NCI-H187 treated with DMSO at 0.1 percent for 48 hours (cell line): ENCODE measurements at places on chromosomes 11 and 22.
A peak's percentile ranks its signal among the peaks of the same experiment; 100 is the strongest.

DNA sequence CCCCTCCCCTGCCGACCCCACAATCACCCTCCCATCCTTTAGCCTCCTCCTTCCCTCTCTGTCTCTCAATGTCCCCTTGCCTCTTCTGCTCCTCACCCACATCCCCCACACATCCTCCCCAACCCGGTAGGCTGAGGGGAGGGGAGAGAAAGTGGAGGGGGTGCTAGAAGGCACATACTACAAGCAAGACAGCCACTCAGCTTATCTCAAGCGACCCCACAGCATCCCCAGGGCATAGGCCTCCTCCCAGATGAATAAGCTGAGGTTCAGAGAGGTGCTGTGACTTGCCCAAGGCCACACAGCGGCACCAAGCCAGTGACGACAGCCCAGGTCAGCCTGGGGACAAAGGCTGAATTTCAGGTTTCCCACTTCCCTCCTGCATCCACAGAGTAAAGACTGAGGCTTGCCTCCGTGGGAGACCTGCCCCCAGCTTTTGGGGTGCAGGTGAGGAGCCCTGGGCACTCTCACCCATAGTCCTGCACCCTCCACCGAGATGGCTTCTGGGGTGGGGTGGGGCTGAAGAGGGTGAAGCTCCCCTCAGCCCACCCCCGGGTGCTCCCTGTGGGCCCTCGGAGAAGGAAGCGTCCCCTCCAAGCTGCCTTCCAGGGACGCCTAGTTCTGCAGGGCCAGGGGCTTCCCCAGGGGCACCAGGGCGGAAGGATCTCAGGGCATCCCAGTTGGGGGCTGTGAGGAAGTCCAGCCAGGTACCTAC is 511 bp downstream of the RAC2 start:
- DNase-seq = no peak

GRCh38 chr11:120869516-120870011 is 154.3 kb upstream of the TBCEL start:
- no peak for DNase-seq

GRCh38 chr22:42716649-42717127 is 4.0 kb downstream of the A4GALT start:
- peak; percentile 1 for DNase-seq

GRCh38 chr22:34414467-34415440 is 494.5 kb upstream of the LARGE1 start:
- DNase-seq = no peak

GRCh38 chr11:35146711-35147110 is 7.7 kb downstream of the CD44 start:
- DNase-seq = no peak

DNA sequence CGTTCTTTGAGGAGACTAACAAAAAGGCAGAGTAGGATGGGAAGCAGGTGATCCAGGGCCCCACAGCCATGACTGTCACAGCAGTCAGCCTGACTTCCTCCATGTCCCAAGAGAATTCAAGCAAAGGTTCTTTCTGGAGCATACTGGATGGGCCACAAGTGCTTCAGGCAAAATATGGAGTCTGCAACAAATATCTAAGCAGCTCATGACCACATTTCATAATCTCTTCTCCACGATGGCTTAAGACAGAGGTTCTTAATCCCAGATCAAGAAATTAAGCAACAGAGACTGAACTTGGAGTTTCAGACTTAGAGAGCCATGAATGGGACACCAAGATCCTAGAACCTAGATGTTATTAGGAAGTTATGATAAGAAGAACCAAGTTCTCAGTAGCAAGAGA is 31.6 kb downstream of the GUCY1A2 start:
- DNase-seq = no peak

- DNase-seq = no peak
Observed at GRCh38 chr11:119361941-119362725, 15.6 kb upstream of the MFRP start.

DNA sequence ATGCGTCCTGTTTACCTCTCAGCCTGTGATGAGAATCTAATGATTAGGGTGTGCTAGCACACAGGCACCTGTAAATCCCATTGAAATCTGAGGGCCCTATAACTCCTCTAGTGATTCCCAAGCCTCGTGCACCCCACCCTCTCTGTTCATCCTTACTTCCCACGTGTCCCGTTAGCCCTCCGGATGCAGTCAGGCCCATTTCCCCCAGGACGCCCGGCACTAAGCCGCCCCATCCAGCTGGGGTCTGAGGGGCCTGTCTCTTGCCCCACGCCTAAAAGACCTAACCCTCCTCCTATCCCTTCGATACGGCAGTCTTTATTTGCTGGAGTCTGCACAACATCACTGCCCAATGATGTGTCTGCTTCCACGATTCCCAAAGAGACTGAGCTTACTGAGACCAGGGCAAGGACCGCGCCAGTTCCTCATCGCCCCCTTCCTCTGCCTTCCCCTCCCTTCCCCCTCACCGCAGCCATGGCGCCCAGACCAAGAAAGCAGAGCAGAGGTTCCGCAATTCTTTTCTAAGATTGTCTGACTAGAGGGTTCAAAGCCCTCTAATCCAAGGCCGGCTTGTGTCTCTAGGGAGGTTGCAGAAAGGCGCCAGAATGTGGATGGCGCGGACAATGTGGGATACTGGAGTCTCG is 1.1 kb upstream of the FADS2 start:
- DNase-seq = no peak

DNA sequence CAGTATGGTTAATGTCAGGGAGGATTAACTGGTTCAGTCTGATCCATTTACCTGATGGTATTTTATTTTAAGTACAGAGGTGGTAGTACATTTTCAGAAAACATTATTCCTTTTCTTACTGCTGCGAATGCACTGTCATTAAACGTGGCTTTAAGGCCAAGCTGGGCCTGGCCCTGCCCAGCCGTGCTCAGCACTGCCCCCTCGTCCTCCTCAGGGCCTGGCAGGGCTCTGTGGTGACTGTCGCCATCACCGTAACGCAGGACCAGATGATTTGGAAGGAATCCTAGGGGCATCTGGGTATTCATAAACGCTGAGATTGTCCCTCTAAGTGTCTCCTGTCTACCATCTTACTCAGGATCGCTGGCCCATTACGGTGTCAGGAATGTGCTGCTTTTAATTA is 302.0 kb downstream of the TBC1D22A start:
- no peak for DNase-seq

- no peak for DNase-seq
Observed at GRCh38 chr11:91742155-91742554, 482.5 kb upstream of the FAT3 start.

- DNase-seq = no peak
Observed at GRCh38 chr11:83363312-83363711, 77.1 kb upstream of the CCDC90B start.

DNA sequence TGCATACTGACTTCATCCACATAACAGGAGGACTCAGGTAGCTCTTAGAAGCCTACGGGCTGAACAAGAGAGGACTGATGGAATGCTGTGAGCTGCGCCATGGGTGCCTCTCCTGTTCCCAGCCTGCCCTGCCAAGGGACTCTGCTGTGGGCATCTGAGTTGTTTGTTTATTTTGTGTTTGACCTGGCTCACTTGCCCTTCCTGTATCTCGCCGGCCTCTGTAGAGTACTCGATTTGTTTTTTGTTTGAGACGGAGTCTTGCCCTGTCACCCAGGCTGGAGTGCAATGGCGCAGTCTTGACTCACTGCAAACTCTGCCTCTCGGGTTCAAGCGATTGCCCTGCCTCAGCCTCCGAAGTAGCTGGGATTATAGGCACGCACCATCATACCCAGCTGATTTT is 1.8 kb downstream of the TTC38 start:
- no peak for DNase-seq

GRCh38 chr22:44542561-44543222 is 44.7 kb upstream of the RTL6 start:
- no peak for DNase-seq

GRCh38 chr11:7004482-7004881 is 15.7 kb downstream of the ZNF214 start:
- DNase-seq = no peak

- no peak for DNase-seq
Observed at GRCh38 chr11:19208959-19209546, 7.3 kb upstream of the CSRP3 start.

DNA sequence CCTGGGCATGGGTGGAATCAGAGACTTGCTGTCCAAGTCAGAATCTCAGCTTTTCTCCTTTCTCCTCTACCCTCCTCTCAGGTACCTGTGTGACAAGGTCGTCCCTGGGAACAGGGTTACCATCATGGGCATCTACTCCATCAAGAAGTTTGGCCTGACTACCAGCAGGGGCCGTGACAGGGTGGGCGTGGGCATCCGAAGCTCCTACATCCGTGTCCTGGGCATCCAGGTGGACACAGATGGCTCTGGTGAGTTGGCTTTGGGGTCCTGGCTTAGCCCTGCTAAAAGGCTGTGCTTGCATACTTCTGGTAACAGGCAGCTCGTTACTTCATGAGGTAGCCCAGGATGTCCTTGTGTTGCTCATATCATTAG is 10.7 kb downstream of the MCM5 start:
- no peak for DNase-seq

DNA sequence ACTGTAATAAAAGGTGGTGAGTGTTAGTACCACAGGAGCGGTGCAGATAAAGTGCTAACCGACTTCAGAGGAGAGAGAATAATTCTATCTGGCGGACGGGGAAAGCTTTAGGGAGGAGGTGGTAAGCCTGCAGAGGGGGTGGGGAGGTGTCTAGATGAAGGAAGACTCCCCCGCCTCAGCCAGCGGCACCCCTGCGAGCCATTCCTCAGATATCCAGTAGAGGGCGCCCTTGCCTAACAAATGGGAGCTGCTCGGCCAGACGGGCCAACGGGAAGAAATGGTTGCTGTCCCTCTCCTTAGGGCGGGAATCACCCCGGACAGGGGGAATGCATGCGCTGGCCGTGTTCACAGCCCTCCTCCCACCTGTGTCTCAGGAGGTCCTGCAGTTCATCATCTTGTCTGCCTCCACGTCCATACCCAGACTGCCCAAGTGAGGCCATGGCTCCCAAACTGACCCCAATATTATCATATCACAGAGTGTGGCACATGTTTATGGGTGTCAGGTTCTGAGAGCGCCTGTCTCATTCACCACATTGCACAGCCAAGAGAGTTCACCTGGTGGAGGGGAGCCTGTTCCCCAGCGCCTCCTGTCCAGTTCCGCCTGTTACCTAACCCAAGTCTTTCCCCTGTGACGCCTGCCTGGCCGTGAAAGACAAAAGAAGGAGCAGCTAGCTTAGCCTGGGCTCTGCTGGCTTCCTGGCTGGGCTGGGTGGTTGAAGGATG is 85.5 kb downstream of the ST3GAL4 start:
- peak; percentile 53 for DNase-seq

- no peak for DNase-seq
Observed at GRCh38 chr11:75056814-75057213, 39.9 kb downstream of the OR2AT4 start.

- DNase-seq = no peak
Observed at GRCh38 chr22:20657963-20658362, 116.0 kb upstream of the SERPIND1 start.

- DNase-seq = no peak
Observed at GRCh38 chr11:29937526-29937925, 79.3 kb downstream of the KCNA4 start.

DNA sequence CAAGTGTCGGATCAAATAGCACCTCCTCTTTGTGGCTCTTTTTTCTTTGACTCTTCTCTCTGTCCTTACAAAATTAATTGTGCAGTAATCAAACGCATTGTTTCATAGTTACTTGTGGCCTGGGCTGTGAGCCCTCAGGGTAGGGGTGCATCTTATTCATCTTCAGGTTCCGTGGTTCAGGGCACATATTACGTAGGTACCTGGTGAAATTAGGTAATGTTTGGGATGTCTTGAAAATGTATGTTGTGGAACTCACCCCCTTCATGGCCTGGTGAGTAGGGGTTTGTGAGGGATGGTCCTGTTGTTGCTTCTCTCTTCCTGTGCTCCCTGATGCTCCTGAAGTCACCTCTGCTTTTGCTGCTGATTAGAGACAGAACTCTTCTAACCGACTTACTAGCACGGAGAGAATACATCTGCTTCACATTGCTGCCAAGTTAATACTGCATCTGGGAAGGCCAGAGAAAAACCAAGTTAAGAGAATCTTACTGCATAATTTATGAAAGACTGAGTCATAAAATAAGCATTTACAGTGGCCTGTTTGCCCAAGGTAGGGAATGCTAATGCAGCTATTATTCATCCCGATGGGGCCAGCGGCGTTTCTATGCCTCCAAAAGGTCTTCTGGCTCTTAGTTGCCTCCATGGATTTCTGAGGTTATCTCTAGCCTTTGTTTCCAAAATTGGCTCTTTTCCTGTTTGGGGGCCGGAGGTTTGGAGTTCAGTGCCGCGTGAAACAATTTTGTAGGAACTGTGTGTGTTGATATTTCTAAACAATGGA is 66.9 kb downstream of the TBC1D22A start:
- no peak for DNase-seq

- DNase-seq = no peak
Observed at GRCh38 chr11:103370076-103370475, 260.9 kb downstream of the DYNC2H1 start.

DNA sequence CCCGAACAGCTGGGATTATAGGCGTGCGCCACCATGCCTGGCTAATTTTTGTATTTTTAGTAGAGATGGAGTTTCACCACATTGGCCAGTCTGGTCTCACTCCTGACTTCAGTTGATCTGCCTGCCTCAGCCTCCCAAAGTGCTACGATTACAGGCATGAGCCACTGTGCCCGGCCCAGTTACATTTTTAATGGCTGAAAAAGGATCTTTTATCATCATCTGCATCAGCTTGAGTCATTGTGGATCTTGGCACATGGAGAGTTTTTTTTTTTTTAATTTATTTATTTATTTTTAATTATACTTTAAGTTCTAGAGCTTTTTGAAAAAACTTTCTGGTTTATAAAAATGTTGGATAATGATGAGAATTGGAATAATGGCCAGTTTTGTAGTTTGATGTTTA is 8.6 kb downstream of the IGHMBP2 start:
- DNase-seq = no peak

DNA sequence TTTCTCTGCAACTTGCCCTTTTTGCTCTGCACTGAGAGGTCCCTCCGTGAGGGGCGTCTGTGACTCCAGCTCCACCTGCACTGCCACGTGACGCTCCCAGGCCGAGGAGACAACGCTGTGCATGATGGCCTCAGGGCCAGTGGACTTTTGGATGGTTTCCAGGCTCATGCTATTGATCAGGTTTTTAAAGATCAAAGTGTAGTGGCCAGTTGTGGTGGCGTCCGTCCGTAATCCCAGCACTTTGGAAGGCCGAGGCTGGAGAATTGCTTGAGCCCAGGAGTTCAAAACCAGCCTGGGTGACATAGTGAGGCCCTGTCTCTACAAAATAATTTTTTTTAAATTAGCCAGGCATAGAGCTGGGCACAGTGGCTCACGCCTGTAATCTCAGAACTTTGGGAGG is 16.1 kb downstream of the RPL3 start:
- DNase-seq = no peak

GRCh38 chr11:69663326-69663725 is 11.8 kb downstream of the LTO1 start:
- DNase-seq = no peak

GRCh38 chr22:49671331-49672013 is 156.2 kb downstream of the BRD1 start:
- no peak for DNase-seq

- DNase-seq = no peak
Observed at GRCh38 chr22:43985532-43985931, 30.3 kb downstream of the SAMM50 start.
